ENCODE measurements at places on chromosomes 1 and 21.

GRCh38 chr21:38326429-38326828, 69.6 kb downstream of the KCNJ15 start:
- DNase-seq = no peak

- DNase-seq = no peak
Observed at GRCh38 chr21:27359141-27359540, 392.3 kb upstream of the ADAMTS5 start.

DNA sequence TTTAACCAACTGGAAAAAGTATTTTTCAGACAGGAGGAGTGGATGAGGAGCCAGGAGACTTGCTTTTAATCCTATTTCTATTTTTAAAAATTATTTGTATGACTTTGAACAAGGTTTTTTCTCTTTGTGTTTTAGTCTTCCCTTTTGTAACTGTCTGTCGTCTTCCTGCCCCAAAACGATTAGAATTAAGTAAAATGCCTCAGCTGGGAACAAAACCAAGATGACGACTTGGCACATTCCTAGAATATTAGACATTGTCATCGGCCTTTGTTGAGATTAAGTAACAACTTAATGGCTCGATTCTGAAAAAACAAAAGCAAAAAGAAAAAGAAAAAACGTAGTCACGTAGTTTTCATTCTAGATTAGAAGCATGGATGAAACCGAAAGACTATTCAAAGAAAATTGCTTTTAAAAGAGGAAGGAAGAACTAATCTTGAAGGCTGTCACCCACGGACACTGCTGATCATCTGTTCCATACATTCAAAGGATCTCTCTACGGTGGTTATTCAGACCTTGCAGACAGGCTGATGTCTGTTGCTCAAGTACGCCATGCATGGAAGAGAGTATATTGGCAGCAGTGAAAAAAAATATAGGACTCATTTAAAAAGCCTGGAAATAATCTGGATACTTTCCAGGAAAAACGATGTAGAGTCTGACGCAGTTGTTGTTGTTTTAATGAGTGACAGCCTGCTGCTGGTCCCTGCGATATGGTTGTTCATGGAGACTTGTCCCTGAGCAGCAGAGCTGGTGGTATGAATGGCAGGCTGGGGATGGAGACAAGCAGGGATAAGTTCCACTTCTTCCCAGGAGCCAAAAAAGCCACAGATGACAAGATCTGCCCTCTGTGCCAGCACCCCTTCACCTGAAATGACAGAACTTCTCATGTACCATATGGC, 16.8 kb downstream of the GNG4 start:
- peak; percentile 90 for DNase-seq

GRCh38 chr1:174266476-174266875, 107.2 kb downstream of the RABGAP1L start:
- no peak for DNase-seq
